Activated CD8-positive, alpha-beta memory T cell treated with anti-CD3 and anti-CD28 coated beads for 36 hours (primary cell): ENCODE measurements at places on chromosomes 5 and 9. TPM values are rescaled to one million over a fixed set of nuclear protein-coding genes. Genes with fewer than 3 reads are reported as not detected.

Gene PAEP
- total RNA-seq = not detected

Gene SV2C
- not detected for total RNA-seq

Gene RAD23B
- total RNA-seq = 158 TPM

Gene TOR4A
- total RNA-seq = 4.8 TPM

Gene CER1
- total RNA-seq = not detected

Gene CAMLG
- 24.7 TPM for total RNA-seq

Gene PCDHGA10
- 0.11 TPM for total RNA-seq

Gene KCNMB1
- total RNA-seq = not detected

Gene MUSK
- total RNA-seq = not detected

Gene ANKRD18A
- 3.2 TPM for total RNA-seq

Gene PDE8B
- not detected for total RNA-seq
